ENCODE measurements at places on chromosomes 16 and 17.

DNA sequence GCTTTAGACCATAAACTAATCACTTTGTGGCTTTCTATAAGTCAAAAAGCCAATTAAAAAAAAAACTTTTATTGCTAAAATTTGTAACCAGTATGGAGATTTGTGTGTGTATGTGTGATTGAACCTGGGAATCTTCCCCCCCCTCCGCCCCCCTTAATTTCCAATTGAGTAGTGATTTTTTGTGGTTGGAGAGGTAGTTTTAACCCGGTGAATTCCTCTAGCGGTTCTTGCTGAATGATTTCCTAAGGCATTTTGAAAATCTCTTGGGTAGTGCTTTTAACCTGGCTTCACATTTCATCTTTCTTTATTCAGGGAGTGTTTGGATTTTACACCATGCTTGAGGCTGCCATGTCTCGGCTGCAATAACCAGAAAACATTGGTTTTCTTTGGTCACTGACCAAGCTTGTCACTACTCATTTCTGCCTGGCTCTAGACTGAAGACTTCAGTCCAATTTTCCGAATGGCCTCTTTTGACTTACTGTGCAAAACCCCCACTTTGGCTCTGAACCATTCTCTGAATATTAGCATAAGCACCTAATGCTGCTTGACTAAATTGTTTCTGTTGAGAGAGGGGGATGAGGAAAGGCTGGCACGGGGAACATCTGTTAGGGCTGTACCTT, 35.6 kb downstream of the PRKCA start:
- DNase-seq: peak; percentile 97

DNA sequence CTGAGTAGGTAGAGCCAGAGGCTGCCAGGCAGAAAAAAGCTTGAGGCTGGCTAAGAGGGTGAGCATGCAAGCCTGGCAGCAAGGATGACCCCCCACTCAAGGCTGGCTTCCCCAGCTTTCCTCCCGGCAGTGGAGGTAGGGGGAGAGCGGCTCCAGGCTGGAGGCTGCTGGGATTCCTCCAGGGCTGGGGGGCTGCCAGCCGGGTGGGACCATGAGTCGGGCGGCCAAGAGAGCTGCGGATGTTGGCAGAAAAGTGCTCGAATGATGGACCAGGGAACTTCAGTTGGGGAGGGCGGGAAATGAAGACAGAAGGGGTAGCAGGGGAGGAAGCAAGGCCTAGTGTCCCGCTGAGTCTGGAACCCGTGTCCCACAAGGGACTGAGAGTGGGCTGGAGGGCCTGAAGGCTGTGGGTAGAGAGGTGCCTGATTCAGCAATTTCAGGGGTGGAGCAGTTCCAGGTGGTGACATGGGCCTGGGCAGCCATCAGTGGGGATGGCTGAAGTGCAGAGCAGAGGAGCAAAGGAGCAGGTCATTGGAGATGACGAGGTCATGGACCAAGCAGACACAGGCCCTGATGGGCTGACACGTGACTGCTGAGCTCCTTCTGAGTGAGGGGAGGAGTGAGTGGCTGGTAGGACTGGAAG, 20.3 kb downstream of the HSD11B2 start:
- no peak for DNase-seq

GRCh38 chr16:31382485-31383161, 10.5 kb upstream of the ITGAD start:
- peak; percentile 44 for DNase-seq

DNA sequence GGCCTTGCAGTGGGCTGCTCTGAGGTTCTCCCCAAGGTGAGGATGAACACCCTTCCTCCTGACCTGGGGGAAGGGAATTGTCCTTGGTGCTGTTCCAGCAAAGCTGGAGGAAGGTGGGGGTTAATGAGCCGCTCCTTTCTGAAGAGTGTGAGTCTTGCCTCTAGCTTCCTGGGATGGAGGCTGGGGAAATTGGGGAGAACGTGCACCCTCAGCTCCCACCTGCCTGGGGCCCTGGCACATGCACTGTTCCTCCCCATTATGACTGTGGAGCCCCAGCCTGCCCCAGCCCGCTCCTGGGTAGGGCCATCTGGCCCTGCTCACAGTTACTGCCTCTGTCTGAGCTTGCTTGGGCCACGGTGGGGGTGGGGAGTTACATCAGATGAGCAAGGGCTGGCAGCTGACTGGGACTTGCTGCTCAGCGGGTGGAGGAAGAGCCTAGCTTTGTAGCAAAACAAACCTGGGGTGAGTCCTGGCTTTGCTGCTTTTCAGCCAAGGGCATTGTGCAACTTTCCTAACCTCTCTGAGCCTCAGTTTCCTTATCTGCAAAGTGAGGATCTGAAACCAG, 11.1 kb downstream of the TNS4 start:
- DNase-seq: peak; percentile 86

DNA sequence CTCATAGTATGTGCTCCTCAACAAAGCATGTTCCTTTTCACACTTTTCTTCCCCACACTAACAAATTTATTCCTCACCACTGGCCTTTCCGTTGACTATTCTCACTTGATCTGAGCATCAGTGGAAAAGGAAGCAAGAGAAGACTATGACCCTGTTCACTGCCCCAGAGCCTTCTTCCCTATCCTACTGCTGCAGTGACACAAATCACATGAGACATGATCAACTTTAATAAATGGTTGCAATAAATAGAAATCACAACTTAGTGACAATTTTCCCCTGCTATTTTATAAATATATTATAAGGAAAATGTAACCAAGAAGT, 438.7 kb upstream of the SOX9 start:
- DNase-seq: no peak

GRCh38 chr17:2797637-2798036, 1.4 kb downstream of the RAP1GAP2 start:
- DNase-seq: no peak

DNA sequence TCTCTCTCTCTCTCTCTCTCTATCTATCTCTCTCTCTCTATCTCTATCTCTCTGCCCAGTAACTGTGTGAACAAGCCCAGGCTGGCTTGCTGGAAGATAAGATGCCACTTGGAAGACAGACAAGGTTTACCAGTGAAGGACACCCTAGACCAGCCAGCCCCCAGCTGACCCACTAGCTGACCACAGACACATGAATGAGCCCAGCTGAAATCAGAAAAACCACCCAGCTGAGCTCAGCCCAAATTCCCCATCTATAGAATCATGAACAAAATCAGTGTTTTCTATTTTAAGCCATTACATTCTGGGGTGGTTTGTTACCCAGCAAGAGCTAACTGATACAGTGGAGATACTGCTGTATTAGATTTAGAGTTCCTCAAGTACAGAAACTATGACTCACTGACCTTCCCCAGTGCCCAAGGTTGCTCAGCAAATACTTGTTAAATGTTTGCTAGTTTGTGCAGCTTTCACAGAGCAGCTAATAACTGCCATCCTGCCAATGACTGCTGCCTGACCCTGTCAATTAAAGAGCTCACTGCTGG, 18.0 kb downstream of the EMP2 start:
- DNase-seq: no peak

DNA sequence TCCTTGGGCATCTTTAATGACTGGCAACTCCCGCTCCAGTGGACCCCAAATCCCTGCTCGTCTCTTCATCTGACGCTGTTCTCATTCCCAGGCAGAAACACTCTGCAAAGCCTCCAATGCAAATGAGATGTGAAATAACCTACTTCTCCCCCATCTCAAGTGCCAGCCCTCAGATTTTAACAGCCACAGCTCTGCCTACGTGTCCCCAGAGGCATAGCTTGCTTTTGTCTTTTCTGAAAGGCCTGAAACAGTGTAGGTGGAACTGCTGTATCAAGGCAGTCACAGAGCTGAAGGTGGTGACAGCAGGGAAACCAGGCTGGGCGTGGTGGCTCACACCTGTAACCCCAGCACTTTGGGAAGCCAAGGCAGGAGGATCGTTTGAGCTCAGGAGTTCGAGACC, 14.7 kb downstream of the RPH3AL start:
- no peak for DNase-seq

- peak; percentile 60 for DNase-seq
These were observed 50.8 kb downstream of the ZFHX3 start for GRCh38 chr16:72997141-72997542.

- DNase-seq: peak; percentile 97
These were observed 233.6 kb downstream of the SEC14L1 start for GRCh38 chr17:77374170-77374936.

DNA sequence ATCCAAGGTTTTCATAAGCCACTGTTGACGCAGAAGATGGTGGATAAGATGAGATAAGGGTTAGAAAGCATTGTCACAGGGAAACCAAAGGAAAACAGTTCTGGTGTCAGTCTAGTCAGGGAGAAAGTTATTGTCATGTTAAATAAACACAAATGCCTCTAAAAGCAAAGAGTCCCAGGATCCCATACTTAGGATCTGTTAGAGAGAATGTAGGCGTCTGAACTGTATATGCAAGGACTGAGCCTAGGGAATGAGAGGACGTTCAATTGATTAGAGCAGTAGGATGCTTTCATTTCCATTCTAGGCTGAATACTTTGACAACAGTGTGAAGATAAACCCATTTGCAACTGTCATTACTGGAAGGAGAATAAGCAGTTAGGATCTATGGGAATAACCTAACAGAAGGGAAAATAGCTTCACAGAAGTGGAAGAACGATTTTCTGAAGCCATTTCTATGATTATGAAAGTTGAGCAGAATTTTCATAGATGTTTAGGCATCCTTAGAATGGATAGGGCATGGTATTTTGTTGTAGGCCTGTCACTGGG, 1149.1 kb upstream of the CDH8 start:
- no peak for DNase-seq

- no peak for DNase-seq
These were observed 914 bp upstream of the GPRC5B start for GRCh38 chr16:19885451-19886072.

- DNase-seq: no peak
These were observed 3.1 kb upstream of the CAPN15 start for GRCh38 chr16:524274-525040.

- peak; percentile 99 for DNase-seq
These were observed 15.5 kb upstream of the CMIP start for GRCh38 chr16:81429045-81429521.

- DNase-seq: no peak
These were observed 43.6 kb upstream of the USP7 start for GRCh38 chr16:9007177-9007794.

- no peak for DNase-seq
These were observed 8.0 kb downstream of the TSR3 start for GRCh38 chr16:1343428-1344242.

DNA sequence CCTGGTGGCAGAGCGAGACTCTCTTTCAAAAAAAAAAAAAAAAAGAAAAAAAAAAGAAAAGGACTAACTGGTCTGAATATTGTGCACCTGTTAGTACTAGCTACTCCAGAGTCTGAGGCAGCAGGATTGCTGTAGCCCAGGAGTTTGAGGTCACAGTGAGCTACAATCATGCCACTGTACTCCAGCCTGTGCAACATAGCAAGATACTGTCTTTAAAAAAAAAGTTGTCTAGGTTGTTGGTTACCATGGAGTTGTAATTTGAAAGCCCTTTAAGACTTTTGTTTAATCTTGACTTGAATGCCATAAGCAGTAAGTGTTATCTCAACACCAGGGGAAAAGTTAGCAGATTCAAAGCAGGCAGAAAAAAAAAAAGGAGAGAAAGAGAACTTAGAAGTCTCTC, 10.9 kb upstream of the C16orf54 start:
- DNase-seq: no peak

- DNase-seq: peak; percentile 44
These were observed 282.9 kb upstream of the N4BP1 start for GRCh38 chr16:48892893-48893292.

DNA sequence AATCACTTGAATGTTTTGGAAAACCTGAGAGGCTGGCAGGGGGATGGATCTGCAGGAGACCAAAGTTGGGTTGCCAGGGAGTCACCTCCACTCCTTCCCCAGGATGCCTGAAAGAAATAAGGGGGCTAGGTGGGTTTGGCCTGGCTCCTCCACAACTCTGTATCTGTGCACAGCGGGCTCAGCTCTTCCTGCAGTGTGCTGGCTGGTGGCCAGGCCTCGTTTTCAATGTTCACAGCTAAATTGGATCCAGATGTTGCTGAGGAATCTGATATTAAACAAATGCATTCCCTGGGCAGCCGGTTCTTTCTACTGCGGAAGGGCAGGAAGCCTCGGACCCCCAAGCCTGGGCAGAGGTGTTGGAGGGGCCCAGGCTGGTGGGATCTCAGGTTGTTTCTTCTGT, 106.2 kb downstream of the N4BP1 start:
- no peak for DNase-seq

DNA sequence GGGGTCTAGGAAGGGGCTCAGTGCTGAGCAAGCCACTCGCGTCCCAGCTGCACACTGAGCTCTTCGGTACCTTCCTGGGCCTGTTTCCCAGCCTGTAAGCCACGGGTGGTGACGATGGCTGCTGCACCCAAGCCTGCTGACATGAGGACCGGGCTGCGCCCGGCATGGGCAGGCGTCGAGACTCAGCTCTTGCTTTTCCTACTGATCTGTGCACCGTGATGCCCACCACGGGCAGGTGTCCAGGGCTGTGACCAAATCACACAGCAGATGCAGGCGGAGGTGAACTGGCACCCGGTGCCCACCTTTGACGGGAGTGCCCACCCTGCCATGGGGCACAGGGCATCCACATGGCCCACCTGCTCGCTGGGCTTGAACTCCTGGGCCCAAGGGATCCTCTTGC, 17.9 kb downstream of the CCDC57 start:
- no peak for DNase-seq

GRCh38 chr17:8788998-8789397, 10.2 kb downstream of the MFSD6L start:
- no peak for DNase-seq

DNA sequence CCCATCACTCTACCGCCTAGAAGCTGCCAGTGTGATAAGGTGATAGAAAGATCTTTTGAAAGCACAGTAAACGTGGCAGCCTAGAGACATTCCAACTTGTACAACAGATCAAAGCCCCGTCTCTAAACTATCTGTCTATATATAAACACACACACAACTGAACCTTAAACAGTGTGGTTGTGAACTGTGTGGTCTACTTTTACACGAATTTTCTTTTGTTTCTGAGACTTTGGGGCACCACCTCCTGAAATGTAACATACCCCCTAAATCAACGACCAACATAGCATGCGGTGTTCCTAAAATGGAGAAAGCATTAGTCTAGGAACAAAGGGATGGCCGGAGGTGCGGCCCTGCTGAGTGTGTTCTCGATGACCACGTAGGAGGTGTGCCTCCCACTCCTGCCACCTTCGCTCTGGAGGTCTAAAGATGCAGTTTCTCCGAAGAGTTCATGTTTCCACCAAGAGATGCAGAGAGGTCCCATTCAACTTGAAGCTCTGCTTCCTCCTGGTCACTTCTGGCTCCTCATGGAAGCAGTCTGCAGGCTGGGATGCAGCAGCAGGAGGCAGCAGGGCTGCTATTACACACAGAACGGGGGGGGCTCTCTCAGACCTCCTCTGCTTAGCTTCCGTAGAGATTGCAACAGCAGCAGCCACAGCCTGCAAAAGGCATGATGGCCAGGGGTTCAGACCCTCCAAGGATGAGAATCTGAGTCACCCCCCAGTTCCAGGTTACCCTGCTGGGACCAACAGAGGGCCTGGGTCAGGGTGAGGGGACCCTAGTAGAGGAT, 22.6 kb upstream of the USP10 start:
- no peak for DNase-seq

- no peak for DNase-seq
These were observed 13.7 kb downstream of the METTL22 start for GRCh38 chr16:8634991-8635736.
